Stimulated activated CD4-positive, alpha-beta T cell treated with anti-CD3 and anti-CD28 coated beads, Interleukin-1b, Interleukin-23, amount 100 ng/mL, for 1 hour (primary cell): ENCODE measurements at places on chromosomes 3 and 15.

DNA sequence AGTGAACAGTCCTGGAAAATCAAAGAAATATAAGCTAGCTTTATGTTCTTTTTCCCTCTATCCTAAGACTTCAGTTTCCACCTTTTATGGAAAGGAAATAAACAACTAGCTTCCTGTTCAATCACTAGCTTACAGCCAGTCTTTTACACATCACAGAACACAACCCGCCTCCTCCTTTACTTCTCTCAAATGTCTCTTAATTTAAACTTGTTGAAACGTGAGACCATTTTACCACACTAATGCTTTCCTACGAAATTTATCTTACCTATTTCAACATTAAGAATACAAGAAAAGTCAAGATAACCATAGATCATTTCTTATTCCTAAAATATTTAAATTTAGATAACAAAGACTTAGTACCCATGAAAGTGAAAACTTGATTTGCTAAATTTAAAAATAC is 6.2 kb downstream of the PRTG start:
- DNase-seq: no peak

DNA sequence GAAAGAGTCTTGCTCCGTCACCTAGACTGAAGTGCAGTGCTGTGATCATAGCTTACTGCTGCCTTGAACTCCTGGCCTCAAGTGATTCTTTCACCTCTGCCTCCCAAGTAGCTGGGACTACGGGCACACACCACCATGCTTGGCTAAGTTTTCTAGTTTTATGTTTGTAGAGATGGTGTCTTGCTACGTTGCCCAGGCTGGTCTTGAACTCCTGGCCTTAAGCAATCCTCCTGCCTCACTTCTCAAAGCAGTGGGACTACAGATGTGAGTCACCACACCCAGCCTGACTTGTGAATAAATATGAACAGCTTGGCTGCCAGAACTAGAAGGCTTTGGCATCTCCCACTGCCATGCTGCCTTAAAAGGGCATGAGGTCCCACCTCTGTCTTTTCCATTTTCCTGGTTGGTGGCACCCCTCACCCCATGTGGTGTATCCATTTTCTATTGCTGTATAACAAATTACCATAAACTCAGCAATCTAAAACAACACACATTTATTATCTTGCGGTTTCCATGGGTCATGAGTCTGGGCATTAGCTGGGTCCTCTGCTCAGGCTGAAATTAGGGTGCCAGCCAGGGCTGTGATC is 44.3 kb downstream of the PTPRG start:
- DNase-seq: no peak

- DNase-seq: no peak
Measured at GRCh38 chr15:75921732-75922703, 18.3 kb downstream of the FBXO22 start.

GRCh38 chr3:139357899-139358298 is 14.1 kb downstream of the MRPS22 start:
- DNase-seq: no peak

- no peak for DNase-seq
Measured at GRCh38 chr15:88178631-88179030, 77.9 kb downstream of the NTRK3 start.
